ENCODE measurements at places on chromosomes 4 and X. TPM values are rescaled to one million over a fixed set of nuclear protein-coding genes. Genes with fewer than 3 reads are reported as not detected.

SPANXA1 gene
- not detected for total RNA-seq

ETDC gene
- total RNA-seq: not detected

PPP3CA gene
- total RNA-seq: 29.9 TPM

GRCh38 chrX:137926090-137926489 lies 360.2 kb downstream of the ZIC3 start:
- DNase-seq: no peak

DNA sequence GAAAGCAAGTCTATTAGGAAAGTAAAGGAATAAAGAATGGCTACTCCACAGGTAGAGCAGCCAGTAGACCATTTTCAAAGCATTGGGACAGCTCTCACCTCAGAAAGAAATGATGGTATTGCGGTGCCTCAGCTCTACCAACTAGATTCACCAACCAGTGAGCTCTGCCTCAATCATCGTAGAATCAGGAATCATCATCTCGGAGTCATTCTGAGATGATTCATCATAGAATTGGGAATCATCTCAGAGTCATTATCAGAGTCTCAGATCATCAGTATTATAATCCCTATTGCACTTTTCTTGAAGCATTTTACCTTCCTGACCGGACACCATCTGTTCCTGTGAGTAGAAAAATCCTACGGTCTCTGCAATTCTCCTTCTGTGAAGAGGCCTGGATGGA lies 17.5 kb upstream of the SAT1 start:
- DNase-seq: no peak

DNA sequence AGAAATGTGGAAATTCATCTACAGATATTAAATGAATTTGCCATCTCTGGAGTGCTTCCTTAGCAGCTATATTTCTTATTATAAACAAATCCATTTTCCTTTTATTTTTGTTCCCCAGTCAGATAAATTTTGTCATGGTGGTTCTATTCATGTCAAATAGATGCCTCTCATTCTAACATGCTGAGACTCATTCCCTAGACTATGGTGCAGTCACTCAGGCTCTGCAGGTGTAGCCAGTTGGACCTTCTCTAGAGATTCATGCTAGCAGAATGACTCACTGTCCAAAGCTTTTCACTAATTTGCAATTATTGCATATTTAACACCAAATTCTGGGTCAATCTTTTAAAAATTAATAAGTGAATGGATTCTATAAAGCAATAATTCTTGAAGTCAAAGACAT lies 1392.7 kb downstream of the PCDH7 start:
- no peak for DNase-seq

- DNase-seq: no peak
Measured at GRCh38 chrX:10077425-10078188, 79.2 kb upstream of the CLCN4 start.

GRCh38 chr4:90095000-90095399 lies 32.2 kb upstream of the CCSER1 start:
- no peak for DNase-seq

DNA sequence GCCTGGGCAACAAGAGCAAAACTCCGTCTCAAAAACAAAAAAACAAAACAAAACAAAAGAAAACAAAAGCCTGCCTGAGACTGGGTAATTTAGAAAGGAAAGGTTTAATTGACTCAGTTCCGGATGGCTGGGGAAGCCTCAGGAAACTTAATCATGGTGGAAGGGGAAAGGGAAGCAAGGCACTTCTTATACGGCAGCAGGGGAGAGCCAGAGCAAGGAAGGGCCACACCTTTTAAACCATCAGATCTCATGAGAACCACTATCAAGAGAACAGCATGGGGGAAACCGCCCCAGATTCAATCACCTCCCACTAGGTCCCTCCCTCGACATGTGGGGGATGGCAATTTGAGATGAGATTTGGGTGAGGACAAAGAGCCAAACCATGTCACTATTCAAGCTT lies 122.2 kb downstream of the UBE2K start:
- DNase-seq: no peak

DNA sequence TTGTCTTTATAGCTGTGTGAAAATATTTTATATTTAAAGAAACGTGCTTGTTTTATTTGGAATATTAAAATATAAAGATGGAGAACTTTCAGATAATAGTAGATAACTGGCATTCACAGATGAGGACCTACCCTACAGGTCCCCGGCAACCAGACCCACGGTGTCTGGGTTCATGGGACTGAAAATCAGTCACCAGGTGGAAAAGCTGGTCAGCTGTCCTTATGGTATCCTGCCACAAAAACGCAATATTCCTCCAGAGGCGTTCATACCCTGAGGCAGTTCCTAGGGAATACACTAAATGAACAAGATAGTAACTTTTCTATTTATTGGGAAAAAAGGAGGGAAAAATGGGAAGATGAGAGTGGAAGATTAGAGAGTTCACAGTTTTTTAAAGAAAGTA lies 1.2 kb downstream of the TLR6 start:
- DNase-seq: no peak

DNA sequence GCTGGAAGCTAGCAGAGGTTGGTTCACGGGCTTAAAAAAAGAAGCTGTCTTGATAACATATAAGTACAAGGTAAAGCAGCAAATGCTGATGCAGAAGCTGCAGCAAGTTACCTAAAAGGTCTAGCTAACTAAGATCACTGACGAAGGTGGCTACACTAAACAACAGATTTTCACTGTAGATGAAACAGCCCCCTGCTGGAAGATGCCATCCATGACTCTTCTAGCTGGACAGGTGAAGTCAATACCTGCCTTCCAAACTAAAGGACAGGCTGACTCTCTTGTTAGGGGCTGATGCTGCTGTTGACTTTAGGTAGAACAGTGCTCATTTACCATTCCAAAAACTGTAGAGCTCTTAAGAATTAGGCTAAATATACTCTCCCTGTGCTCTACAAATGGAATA lies 99.5 kb downstream of the FBXW7 start:
- DNase-seq: no peak

DNA sequence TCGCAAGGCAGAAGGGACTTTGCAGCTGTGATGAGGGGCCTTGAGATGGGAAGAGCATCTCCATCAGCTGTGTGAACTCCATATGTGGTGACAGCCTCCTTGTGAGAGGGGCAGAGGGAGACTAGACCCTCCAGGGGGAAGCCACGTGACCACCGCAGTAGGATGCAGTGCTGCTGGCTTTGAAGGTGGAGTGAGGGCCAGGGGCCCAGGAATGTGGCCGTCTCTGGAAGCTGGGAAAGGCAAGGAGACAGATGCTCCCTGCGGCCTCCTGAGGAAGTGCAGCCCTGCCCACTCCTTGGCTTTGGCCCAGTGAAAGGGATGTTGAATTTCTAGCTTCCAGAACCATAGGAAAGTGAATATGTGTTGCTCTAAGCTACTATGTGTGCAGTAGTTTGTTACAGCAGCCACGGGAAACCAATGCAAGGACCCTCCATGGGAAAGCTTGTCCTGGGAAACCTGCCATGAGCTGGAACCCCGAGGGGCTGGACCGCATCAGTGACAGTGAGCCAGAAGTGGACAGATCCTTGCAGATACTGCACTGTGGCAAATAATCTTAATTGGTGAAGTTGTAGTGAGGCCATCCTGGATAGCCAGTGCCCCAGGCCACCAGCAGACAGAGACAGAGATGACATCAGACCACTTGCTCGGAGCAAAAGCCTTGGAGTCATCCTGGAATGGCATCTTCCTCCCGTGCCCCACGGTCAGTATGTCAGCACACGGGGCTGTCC lies 35.4 kb upstream of the SORCS2 start:
- no peak for DNase-seq
